ENCODE measurements at places on chromosomes 1 and 21.

- no peak for DNase-seq
Measured at GRCh38 chr1:1550087-1550486, 9.7 kb upstream of the TMEM240 start.

DNA sequence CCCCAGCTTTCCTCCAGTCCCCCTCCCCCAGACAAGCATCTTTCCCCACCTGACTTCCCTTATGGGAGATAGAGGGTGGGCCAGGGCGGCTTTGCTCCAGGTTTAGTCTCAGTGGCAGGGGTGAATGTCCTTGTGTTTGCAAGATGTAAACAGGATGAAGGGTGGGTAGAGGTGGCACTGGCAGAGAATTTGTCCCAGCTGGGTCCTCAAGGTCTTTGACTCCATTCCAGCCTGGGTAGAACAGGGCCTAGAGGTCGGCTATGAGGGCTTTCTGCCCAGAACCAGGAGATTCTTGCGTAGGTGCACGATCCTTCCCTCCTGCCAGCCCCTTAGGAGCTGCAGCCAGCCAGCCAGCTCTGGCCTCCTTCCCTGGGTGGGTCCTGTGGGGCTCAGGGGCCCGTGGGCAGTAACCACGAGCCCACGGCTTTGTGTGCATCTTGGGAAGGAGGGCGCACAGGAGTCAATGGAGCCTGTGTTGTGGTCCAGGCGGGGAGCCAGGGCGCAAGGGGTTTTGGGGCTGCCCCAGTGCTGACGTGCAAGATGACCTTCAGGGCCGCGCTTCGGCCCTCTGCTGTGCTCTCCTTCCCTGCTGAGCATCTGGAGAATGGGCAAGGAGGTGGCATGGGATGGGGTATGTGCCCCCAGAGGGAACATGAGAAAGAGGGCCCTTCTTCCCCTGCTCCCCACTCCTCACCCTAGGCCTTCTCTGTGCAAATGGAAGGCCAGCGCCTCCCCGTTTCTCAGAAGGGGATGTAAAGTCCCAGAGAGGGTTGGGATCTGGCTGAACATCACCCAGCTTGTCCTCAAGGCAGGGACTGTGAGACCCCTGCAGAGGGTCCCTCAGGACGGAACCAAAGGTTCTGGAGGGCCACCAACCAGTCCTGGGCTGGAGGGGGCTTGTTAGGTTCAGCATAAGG lies 15.7 kb downstream of the POU3F1 start:
- DNase-seq: no peak

DNA sequence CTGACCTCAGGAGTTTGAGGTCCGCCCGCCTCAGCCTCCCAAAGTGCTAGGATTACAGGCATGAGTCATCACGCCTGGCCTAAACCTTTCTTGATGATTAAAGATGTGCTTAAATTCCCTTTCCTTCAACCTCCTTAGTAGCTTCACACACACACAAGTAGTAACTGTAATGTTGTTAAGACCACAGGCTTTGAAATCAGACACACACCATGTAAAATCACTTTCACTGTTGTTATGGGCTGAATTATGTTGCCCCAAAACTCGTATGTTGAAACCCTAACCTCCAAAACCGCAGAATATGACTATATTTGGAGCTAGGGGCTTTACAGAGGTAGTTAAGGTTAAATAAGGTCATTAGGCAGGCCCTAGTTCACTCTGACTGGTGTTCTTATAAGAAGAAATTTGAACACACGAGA lies 180.2 kb downstream of the NR5A2 start:
- no peak for DNase-seq

- DNase-seq: no peak
Measured at GRCh38 chr1:31239653-31240241, at the start of gene NKAIN1. NKAIN1 (minus strand) TSS chr1:31239887; CDS start chr1:31239547, 340 bp downstream.

DNA sequence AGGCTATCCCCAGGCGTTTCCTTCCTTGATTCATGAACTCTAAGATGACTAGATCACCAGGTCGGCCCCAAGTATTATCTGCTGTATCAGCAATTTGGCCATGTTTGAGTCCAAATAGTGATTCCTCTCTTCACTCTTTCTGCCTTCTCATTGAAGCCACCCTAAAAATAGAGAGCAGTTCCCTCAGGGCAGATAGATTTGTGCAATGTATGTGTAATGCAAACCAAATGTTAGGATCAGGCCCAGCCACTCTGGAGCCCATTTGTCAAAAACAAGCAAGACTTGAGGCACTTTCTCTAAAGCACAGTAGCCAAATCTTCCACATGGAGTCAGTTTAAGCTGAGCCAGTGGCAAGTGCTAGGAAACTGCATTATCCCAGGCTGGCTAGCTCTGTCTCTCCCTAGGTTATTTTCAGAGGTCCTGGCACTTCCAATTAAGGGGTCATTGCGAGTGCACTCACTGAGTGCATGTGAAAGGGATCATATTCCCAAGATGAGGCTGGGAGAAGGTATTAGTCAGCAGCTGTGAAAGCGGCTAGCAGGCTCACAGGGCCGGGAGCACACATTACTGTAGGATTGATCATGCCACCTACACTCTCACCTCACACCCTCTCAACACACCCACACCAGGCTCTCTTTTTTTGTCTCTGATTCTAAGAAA lies 97.9 kb upstream of the RAB3GAP2 start:
- no peak for DNase-seq

- no peak for DNase-seq
Measured at GRCh38 chr1:6460301-6461050, 5.5 kb downstream of the TNFRSF25 start.

DNA sequence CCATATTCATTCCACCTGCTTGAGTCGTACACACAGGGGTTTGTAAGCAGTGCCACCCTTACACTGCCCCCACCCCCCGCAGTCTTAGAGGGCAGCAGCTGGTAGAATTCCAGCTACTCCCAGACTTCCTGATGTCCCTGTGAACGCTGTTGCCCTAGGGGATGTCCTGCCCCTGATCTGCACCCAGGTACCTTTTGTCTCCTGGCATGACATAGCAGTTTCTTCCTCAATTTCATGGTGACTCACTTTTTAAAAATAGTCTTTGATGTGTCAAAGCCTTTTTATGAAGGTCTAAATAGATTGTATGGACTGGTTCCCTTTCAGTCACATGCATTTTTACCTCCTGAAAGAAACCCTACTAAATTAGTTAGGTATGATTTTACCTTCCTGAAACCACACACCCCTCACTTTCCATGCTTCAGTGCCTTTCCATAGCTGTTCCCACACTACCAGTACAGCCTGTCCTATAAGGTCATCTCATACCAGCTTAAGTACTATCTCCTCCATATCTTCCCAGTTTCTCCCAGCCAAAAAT lies 76.4 kb downstream of the ST3GAL3 start:
- DNase-seq: no peak

DNA sequence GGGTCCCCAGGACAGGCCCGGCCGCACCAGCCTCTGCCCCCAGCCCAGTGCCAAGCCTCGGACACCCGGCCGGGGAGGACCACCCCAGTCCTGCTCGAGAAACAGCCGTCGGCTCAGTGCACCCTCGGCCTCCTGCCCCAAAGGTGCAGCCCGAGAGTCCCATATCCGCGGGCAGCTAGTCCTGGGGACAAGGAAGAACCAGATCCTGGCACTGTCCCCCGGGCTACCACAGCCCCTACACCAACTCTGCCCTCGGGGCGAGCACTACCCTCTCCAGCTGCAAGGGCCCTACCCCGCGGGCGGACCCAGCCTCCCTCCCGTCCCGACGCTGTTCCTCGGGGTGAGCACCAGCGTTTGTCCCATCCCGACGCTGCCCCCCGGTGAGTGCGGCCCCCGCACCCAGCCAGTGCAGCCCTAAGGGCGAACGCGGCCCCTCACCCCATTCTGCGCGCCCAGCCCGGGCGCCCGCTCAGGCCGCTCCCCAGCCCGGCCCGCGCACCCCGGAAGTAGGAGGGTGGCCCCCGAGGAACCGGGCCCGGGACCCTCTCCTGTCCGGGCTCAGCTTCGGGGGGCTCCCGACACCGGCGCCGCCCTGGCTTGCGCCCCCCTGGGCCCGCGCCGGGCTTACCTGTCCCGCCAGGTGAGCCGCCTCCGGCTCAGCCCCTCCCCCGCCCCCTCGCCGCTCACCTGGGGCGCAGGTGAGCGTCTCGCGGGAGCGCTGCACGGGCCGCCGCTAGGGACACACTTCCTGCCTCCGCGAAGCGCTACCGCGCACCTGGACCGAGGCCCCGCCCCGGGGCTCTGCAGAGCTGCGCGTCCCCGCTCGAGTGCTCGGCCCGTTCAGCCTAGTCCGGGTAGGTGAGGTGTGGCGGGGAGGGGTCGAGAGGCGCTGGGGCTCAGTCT lies at the start of gene KDF1:
Gene KDF1 (minus strand): TSS at position 747 of the 903 bp plus-strand sequence. CDS start 8,088 bp downstream, outside the sequence.
- DNase-seq: no peak

DNA sequence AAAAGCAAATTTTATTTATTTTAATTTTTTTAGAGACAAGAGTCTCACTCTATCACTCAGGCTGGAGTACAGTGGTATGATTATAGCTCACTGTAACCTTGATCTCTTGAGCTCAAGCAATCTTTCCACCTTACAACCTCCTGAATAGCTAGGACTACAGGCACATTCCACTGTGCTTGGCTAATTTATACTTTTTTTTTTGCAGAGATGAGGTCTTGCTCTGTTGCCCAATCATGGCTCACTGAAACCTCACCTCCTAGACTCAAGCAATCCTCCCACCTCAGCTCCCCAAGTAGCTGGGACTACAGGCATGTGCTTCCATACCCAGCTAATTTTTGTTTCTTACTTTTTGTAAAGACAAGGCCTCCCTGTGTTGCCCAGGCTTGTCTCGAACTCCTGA lies 49.5 kb downstream of the DR1 start:
- DNase-seq: no peak

GRCh38 chr1:226938903-226939437 lies 1.1 kb upstream of the COQ8A start:
- peak; percentile 13 for DNase-seq

- DNase-seq: no peak
Measured at GRCh38 chr1:205241366-205242030, 13.8 kb downstream of the TMCC2 start.

DNA sequence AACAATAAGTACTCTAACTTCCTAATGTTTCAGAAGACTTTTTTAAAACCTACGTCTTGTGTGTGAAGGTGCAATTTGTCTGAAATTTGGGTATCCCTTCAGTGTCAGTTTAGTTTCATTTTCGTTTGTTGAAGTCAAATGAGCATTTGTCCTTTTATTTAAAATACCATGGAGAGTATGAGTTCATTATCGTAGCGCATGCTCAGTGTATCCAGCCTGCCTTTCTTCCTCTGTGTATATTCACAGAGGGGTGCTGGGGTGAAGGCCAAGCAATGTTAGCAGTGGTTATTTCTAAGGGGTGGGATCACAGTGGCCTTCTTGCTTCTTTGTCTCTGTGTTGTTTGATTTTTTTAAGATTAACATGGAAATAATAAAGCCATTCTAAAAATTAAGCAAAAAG lies 43.2 kb downstream of the CNN3 start:
- peak; percentile 77 for DNase-seq

DNA sequence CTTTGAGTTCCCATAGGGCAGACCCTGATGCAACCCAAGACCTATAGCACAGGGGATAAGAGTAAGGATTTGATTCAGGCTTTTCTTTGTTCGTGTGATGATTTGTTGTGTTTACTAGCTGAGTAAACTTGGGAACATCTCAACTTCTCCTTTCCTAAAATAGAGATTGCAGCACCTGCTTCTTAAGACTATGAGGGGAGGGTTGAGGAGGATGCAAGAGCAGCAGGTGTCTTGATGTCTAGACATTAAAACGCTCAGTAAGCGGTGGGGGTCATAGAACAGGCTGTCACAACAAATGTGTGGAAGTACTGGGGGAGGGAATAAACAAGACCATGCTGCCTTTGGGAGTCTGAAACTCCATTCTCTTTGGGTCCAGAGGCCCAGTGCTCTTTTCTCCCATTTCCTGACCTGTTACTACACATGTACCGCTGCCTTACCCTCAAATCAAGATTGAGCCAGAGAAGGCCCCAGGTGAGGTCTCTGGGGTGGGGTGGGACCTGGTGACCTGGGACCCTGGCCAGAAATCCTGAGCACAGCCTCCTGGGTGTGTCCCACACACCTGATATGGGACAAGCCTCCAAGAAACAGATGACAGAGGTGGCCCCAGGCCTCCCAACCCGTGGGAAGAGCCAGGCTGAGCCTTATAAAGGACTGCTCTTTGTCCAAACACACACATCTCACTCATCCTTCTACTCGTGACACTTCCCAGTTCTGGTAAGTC lies at the start of gene S100A7A:
Gene S100A7A (plus strand): TSS at position 671 of the 721 bp plus-strand sequence. CDS start 1,563 bp downstream, outside the sequence.
- DNase-seq: no peak

DNA sequence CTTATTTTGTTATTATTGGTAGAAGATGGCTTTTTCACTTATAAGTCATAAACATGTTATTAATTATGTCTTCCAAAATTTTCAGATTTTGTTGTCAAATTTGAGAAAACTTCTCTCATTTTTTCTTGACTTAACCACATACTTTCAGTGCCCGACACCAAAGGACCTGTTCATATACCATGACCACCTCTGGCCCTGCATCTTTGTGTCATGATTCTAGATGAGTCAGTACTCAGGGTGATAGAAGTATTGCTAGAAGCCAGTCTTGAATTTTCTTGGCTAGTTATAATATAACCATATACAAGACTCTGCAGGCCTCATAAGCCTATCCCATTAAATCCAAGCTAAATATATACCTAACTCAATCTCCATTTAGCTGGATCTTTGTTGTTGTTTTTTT lies 35.4 kb upstream of the DPH5 start:
- DNase-seq: no peak

- no peak for DNase-seq
Measured at GRCh38 chr1:202433155-202434043, 84.9 kb downstream of the PPP1R12B start.

GRCh38 chr1:38803647-38804046 lies 55.9 kb downstream of the RRAGC start:
- no peak for DNase-seq

DNA sequence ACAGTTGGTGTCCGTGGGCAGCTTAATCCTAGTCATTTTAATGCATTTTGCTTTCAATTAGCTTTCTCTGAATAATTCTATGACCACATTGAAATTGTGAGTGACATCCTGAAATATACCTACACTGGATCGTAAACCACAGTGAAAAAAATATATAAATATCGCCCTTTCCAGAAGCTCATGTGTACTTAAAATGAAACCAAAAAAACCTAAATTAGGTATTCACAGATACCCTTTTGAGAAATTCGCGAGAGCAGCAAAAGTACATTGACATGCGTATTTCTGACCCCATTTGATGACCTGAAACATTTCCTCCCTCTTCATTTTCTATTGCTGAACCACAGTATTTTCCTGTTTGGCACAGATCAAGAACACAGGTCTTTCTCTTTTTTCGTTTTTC lies 253.8 kb downstream of the LTN1 start:
- DNase-seq: no peak

DNA sequence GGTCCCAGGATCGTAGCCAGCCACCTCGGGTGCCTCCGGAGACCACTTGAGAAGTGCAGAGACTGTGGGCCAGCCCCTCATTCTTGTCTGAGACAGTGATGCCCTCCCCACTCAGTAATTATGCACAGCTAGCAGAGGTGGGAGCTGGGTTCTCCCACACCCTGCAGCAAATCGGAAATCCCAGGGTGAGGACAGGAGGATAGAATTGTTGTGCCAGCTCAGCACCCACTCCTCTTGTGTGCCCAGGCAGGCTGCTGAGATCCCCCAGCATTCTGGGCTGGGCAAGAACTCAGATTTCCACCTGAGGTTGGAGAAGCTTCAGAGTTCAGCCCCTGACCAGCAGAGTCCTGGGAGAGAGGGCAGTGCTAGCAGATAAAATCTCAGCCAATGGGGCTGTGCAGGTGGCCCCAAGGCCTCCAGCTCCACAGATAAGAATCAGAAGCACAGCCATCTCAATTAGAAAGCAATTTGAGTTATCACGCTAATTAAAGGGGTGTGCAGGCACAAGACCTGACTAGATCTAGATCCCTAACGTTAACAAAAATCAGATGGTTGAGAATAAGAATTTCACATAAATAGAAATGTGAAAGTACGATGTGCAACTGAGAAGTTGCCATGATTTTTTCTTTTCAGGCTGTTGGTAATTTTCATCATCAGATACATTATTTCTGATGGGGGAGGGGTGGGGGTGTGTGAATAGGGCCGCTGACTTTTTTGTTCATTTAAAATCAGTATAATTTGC lies 45.5 kb upstream of the IRF2BP2 start:
- DNase-seq: no peak

Data from astrocyte of the cerebellum (primary cell).